Activated CD4-positive, alpha-beta T cell treated with anti-CD3 and anti-CD28 coated beads, Interleukin-2, amount 50 U/mL, for 24 hours (primary cell): ENCODE measurements at places on chromosomes 7 and 10.

- no peak for DNase-seq
Measured at GRCh38 chr10:10956681-10957542, 60.8 kb upstream of the CELF2 start.

GRCh38 chr7:47472444-47473157, 109.3 kb downstream of the TNS3 start:
- DNase-seq, result no peak

- DNase-seq, result no peak
Measured at GRCh38 chr7:94650147-94651051, 5.5 kb downstream of the SGCE start.

DNA sequence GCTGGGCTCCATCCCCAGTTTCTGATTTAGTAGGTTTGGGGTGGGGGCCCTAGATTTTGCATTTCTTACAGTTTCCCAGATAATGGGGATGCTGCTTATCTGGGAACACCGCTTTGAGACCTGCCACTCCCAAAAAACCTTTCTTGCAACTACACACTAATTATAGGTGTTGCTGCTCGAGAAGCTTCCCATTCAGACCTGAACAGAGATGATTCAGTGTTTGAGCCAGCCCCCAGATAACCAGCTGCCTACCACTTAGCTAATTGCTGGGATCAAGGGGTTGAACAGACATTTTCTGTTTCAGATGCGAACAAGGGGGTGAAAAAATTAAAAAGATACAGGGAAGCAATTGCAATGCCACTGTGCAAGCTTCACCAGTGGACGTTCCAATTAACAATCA, 448.5 kb downstream of the KCNMA1 start:
- no peak for DNase-seq

DNA sequence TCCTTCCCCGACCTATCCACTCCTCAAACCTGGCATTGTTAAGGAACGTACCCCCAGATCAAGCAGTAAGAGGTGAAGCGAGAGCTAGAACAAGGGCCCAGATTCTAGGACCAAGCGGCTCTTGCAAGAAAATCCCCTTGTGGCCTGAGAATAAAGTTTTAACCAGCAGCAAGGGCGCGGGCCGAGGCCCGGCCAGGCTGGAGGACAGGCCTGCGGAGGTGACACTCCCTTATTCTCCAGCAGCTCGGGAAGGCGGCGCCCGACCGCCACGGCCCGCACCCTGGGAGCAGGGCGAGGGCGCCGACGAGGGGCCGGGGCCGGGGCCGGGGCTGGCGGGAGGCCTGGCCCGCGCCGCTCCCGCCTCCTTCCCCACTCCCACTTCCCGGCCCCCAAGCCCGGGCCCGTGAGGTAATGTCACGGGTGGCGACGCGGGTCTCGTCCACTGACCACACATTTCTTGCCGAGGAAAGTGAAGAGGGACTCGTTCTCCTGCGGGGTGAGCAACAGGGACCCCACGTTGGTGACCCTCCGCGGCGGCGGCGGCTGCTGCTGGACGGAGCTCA, 551 bp downstream of the WASL start:
- DNase-seq, result peak; percentile 5

- DNase-seq, result no peak
Measured at GRCh38 chr10:93193906-93194305, 120.2 kb downstream of the CYP26A1 start.

- DNase-seq, result no peak
Measured at GRCh38 chr10:101827919-101828600, 9.8 kb upstream of the OGA start.

DNA sequence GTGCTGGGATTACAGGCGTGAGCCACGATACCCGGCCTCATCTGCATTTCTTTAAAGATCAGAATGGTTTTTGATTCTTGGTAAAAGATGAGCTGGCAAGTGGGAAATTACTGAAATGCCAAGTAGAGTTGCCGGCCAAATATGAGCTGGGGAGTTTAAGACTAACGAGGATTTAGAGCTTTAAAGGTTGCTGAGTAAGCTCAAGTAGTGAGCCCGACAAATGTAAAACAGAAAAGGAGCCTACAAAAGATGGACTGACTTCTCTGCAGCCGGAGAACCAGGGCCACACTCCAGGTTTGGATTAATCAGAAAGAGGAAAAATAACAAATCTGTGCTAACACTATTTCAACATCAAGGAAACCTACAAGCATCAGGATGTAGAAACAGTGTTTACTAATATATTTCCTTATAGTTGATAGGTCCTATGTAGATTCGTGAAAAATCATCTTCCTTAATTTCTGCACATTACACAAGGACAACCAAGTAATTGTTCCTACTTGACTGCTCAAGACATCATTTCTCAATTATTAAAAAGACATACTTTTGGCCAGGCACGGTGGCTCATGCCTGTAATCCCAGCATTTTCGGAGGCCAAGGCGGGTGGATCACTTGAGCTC, 49.6 kb downstream of the MPP7 start:
- DNase-seq, result no peak

DNA sequence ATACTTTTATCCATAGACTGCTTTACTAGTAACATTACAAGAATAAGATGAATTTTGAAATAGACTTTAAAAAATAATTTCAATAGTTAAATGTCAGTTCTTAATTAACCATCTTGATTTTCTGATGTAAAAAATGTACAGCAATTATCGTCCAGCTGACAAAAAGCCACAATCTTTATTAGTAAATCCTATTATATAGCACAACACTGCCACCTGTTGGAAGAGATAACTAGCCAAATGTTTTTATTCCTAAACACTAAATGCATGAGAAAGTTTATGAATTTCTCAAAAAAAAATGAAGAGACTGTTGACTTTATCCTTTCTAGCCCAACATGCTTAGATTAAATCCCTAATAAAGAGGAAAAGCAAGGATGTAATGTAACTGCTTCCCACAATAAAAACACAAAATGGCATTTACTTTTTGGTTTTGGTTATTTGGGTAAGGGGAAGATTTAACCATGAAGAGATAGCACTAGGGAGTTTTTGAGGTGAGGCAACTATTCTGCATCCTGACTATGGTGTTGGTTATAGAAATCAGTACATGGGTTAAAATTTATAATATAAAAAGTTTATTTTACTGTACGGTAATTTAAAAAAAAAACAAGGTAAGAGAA, 8.0 kb downstream of the COA1 start:
- no peak for DNase-seq

- no peak for DNase-seq
Measured at GRCh38 chr7:40881405-40881926, 746.7 kb downstream of the SUGCT start.

DNA sequence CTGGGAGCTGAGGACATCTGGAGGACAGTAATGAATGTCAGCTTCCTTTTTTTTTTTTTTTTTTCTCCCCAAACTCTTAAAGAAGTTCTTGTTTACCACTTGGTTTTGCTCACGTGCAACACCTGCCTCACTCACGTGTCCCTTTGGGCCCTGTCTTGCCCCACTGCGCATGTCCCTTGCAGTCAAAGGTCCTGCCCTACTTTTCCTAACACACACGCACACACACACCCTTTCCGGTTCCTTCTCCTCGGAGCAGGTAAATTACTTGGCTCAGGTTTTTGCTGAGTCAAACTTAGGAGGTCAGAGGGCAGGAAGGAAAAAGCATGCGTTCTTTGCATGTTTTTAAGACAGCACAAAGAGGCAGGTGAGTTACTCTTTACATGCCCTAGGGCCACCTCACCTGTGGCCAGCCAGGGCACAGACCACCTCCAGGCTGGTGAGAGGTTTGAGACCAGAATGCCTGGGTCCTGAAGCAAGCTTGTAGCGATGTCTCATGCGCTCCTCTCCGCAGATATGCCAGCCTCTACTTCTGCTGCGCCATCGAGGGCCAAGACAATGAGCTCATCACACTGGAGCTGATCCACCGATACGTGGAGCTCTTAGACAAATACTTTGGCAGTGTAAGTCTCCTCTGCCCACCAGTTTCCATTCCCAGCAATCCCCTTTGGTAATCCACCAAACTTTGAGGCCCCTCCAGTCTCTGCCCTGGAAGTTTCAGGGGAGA, 2.8 kb downstream of the AP1S1 start:
- no peak for DNase-seq

GRCh38 chr7:28176174-28176573, 4.4 kb downstream of the JAZF1 start:
- no peak for DNase-seq

DNA sequence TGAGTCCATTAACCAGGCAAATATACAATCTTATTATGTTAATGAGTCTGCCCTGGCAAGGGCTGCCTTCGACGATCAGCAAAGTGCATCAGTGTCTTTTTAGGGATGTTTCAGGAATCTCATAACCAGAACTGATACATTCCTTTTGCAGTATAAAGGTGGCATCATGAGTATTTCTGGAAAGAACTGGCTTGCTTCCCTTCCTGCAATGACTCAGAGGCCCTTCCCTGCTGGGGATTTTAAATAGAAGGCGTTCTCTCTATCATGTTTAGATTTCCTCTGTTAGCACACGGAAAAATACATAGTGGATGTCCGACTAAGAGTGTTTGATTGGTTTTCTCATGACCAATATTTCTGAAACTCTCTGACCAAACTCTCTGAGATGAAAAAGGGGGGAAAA, 1.8 kb downstream of the NPS start:
- no peak for DNase-seq

- DNase-seq, result no peak
Measured at GRCh38 chr7:21898265-21898930, 47.3 kb downstream of the CDCA7L start.

GRCh38 chr7:72183835-72184234, 228.3 kb downstream of the CALN1 start:
- no peak for DNase-seq
